ENCODE measurements at places on chromosomes 5 and 9.

- DNase-seq: no peak
Observed at GRCh38 chr5:17228821-17229291, 11.4 kb downstream of the BASP1 start.

- no peak for DNase-seq
Observed at GRCh38 chr9:97853056-97853843, at the start of gene FOXE1. Gene FOXE1 (plus strand): TSS chr9:97853226. CDS start chr9:97853915, 689 bp downstream.

- no peak for DNase-seq
Observed at GRCh38 chr5:39052141-39052540, 22.1 kb downstream of the RICTOR start.

- DNase-seq: no peak
Observed at GRCh38 chr9:98227883-98228282, 27.6 kb downstream of the TBC1D2 start.

DNA sequence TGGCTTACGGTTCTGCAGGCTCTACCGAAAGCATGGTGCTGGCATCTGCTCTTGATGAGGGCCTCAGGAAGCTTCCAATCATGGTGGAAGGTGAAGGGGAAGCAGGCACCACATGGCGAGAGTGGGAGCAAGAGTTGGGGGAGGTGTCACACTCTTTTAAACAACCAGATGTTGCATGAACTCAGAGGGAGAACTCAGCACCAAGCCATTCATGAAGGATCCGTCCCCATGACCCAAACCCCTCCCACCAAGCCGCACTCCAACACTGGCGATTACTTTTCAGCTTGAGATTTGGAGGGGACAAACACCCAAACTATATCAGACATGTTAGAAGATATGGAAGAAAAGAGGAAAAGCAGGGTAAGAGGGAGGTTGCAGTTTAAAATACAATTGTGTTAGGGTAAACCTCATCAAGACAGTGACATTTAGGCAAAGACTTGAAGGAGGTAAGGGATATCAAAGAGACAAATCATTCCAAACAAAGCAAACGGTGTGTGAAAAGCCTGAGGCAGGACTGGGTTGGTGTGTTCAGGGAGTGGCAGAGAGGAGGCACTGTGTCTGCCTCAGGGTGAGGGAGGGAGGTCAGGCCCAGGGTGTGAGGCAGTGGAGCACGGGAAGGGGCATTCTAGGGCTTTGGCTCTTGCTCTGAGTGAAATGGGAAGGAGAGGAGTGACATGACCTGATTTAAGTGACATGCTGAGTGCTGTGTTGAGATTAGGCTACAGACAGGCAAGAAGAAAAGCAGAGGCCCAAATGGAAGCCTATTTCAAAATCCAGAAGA, 80.9 kb downstream of the SREK1 start:
- no peak for DNase-seq
